ENCODE measurements at places on chromosomes 4 and X.

GRCh38 chr4:5478169-5478568 lies 230.2 kb downstream of the EVC2 start:
- DNase-seq, result no peak

DNA sequence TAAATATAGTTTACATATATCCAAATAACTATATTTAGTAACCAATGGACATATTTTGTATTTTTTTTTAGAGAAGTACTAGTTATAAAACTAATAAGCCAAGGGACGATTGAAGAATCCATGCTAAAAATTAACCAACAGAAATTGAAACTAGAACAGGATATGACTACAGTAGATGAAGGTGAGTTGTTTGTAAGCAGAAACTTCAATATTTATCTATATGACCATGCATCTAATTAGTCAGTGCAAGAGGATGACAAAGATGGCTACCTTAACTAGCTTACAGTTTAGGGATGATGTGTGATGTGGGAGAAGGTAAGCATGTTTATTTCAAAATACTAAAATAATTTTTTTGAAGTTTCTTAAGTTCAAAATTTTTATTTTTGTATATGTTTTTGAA lies 57.7 kb downstream of the HPGDS start:
- no peak for DNase-seq

GRCh38 chrX:119041175-119041574 lies 31.6 kb upstream of the CT47C1 start:
- no peak for DNase-seq

- no peak for DNase-seq
Measured at GRCh38 chr4:44535981-44536380, 87.4 kb upstream of the KCTD8 start.

DNA sequence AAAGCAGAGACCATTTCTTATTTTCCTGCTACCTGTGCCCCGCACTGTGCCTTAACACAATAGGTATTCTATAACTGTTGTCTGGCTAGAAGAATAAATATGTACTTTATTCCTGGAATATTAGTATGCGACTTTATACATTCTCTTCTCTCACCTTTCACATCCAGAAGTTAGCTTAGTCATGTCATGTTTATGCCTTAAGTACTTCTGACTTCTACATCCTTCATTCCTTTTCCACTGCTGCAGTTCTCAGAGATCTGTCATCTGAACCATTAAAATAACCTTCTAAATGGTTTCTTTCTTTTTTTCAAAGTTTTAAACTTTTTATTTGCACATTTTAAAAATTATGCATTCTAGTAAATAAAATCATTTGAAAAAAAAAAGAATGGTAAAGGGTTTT lies 34.4 kb downstream of the KIF4A start:
- DNase-seq, result no peak

DNA sequence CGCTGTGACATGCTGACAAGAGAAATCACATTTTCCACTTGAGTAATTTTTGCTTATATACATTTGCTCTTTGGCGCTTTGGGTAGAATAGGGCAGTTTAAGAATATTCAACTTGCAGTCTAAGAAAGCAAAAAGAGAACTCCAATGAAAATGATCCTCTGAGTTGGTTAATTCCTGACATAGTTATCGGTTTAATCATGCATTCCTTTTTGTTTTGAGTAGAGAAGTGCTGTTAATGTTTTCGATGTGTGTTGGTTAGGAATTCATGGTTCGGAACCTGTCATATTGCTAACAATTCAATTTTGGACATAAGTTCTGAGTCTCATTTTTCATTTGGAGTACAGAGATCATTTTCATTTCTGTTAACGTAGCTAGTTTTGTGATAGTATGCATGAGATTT lies 700.6 kb upstream of the PITX2 start:
- DNase-seq, result no peak

DNA sequence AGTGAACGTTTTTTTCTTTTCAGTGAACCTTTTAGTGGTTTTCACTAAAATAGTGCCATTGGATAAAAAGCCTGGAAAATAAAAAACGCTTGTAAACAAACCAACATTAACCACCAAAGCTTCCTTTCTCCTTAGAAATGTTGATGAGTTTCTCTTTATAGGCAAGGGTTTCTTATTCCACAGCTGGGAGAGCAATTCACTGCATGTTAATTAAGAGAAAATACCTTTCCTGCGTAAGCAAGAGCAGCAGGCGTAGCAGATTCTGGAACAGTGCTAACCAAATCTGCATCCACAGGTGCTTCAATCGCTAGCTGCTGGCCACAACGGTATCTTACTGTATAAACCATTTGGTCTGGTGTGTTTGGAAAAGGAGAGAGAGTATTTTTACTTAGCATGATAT lies 13.3 kb upstream of the AASDH start:
- no peak for DNase-seq

DNA sequence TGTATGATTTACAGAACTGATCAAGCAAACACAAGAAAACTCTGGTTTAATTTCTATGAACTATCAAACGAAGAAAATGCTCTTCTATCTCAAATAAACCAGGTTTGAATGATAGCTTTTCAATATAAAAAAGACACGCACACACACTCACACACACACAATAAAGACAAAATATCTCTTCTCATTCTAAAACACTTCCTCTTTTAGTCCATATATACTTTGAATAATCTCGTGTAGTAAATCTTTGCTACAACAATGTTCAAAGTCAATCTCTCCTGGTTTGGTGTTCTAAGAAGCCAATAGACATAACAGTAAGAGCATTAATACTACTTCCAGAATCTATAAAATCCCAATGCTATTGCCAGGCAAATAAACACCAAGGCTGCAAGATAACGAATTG lies 13.3 kb downstream of the CXCL2 start:
- no peak for DNase-seq

GRCh38 chr4:184310171-184310567 lies 92.5 kb upstream of the ENPP6 start:
- DNase-seq, result peak; percentile 73

GRCh38 chr4:77917075-77917474 lies 54.4 kb downstream of the MRPL1 start:
- no peak for DNase-seq

GRCh38 chr4:173211838-173212237 lies 43.2 kb downstream of the GALNT7 start:
- no peak for DNase-seq

GRCh38 chr4:151671541-151672059 lies 89.2 kb downstream of the GATB start:
- DNase-seq, result no peak

GRCh38 chr4:159042097-159042605 lies 60.7 kb upstream of the RAPGEF2 start:
- DNase-seq, result no peak

DNA sequence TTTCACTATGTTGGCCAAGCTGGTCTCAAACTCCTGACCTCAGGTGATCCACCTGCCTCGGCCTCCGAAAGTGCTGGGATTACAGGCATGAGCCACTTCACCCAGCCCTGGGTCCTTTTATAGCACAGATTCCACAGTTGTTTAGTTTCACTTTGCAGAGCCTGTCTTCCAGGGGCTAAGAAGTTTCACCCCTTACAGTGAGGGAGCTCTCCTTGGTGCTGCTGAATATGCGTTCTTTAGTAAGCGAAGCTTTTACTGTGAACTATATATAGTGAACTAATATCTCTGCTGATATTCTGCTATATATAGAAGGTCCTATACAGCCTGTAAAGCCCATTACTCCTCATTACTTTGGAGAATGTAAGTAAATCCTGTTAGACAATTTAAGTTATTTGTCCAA lies 4.2 kb downstream of the TCEAL6 start:
- no peak for DNase-seq

DNA sequence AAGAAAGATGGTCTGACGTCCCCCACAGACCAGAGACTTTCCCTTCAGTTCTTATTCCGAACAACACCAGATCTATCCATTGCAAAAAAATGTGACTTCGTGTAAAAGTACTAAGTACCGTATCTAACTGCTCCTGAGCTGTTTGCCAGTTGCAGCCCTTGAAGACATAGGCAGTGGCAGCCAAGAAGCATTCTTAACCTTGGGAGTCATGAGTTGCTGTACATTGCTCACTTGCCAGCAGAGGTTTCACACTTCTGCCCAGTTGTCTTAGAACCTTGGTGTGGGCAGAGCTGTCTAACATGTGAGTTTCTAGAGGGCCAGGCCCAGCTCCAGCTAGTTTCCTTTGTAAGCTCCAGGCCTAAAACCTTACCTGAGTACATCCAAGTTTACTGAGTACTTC lies 10.5 kb upstream of the CHRDL1 start:
- DNase-seq, result no peak

DNA sequence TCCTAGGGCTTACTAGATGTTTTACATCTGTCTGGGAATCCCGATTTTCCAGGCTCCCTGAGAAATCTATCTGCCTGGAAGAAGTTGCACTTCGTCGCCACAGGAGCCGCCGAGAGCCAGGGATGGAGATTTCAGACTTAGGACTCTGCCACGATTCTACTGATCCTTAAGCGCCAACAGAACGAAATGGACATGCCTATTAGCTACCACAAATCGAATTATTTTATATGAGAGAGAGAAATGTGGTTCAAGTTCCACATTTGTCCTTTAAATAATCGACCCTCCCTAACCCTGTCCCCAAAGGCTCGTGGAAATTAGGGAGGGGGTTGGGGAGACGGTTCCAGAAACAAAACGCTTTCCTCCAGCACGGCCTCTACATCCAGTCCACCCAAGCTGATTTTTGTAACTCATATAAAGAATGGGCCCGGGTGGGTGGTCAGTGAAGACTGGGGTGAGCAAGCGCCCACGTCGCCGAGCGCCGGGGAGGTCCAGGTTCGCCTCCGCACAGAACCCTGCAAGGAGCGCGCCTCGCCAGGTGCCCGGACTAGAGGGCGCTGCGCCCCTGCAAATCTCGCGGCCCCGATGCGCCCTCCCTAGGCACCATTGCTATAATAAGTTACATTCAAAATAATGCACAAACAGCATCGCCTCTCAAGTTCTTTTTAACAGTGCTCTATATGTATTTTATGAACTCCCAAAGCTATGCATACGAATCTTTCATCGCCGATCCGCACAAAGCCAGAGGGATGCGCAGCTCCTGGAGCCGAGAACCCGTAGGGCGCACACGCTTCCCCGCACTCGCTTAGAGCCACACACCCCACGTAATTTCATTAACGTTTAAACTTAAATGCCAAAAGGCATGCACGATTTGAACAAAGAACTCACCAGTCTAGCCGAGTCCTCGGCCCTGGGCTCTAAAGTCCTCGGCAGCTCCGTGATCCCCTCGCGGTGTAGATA lies 2.1 kb upstream of the FAT1 start:
- DNase-seq, result no peak

- DNase-seq, result no peak
Measured at GRCh38 chr4:107740950-107741701, 21.1 kb upstream of the PAPSS1 start.

GRCh38 chr4:52954560-52955170 lies 92.5 kb downstream of the RASL11B start:
- DNase-seq, result no peak

GRCh38 chr4:113998079-113998478 lies 18.6 kb upstream of the ARSJ start:
- DNase-seq, result no peak

DNA sequence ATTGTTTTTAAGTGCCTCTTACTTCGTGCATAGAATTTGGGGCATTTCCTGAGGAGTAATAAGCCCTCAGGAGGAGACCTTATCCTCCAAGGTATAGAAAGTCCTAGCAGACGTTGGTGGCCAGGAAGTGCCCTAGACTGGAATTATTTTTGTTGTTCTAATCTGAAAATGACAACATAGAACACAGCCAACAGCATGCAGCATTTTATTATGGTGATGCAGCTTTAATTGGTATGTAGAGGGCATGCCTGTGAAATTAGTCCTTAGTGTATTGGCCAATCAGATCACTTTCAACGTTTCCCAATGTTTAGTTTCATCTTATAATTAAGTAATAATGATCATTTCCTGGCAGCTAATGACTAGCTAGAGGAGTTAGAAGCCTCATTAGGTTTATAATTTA lies 199.2 kb downstream of the SHROOM3 start:
- no peak for DNase-seq

DNA sequence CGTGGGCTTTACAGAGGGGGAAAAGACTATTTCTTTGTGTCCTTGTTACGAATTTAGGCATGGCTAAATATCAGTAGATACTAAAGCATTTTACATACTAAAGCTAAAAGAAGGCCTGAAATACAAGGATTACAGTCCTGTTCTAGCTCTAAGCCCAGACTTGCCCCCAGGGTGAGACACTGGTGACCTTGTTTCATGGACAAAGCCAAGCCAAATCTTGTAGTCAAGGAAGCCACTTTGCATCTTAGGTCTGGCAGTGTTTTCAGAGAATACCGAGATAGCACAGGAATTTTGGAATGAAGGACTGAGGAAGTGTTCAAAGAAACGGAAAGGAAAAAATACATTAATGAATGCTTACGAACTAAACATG lies 733 bp upstream of the G3BP2 start:
- peak; percentile 16 for DNase-seq

GRCh38 chrX:56314334-56314733 lies 82.2 kb downstream of the KLF8 start:
- DNase-seq, result no peak

DNA sequence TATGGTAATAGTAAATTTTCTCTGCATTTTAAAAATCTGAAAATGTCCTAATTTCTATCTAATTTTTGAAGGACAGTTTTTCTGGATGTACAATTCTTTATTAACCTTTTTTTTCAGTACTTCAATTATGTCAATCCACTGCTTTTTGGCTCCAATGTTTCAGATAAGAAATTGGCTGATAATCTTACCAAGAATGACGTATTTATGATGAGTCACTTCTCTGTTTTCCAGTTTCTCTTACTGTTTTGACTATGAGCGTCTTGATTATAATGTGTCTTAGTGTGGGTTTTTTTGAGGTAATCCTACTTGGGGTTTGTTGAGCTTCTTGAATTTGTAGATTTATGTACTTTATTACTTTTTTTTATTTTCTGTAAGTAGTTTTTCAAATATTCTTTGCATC lies 47.2 kb downstream of the UGT2B11 start:
- no peak for DNase-seq

DNA sequence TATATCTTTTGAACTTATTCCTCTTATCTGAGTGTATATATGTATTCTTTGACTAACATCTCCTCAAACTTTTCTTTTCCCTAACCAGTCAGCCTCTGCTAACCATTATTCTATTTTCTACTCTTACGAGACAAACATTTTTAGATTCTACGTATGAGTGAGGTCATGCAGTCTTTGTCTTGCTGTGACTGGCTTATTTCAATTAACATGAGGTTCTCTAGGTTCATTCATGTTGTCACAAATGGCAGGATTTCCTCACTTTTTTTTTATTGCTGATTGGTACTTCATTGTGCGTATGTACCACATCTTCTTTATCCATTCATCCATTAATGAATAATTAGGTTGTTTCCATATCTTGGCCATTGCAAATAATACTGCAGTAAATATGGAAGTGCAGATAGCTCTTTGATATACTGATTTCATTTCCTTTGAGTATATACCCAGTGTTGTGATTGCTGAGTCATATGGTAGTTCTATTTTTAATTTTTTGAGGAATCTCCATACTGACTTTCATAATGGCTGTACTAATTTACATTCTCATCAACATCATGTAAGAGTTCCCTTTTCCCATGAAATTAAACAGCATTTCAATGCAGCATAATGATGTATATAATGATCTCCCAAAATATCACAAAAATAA lies 80.1 kb downstream of the HS3ST1 start:
- no peak for DNase-seq

GRCh38 chr4:148007314-148007760 lies 275.4 kb downstream of the ARHGAP10 start:
- no peak for DNase-seq

GRCh38 chr4:98423009-98423408 lies 161.8 kb downstream of the RAP1GDS1 start:
- DNase-seq, result no peak

GRCh38 chr4:25448379-25449109 lies 71.5 kb downstream of the ANAPC4 start:
- DNase-seq, result no peak

GRCh38 chr4:99949999-99950912 lies at the start of gene H2AZ1:
Gene H2AZ1 (minus strand): TSS chr4:99950275. CDS start chr4:99950170, 105 bp downstream.
- peak; percentile 99 for DNase-seq

All from OCI-LY7 (cell line).